ENCODE measurements at places on chromosomes 4 and X.

DNA sequence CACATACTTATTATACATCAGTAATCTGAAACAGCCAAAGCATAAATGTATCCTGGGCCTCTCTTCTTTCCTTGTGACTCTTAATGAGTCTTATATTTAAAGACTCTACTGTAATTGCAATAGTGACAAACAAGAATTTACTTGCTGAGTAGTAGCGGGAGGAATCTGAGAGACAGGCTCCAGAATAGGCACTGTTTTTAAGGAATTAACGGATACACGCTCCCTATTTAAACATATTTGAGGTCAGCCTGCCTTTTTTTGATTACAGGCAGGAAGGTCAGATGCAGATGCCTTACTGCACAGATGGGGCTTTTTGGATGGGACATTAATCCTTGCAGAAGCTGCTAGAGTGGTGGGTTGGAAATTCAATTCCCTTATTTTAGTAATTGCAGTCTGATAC lies 196.3 kb upstream of the ANXA3 start:
- DNase-seq, result no peak

- DNase-seq, result no peak
These were observed 31.6 kb upstream of the KIT start for GRCh38 chr4:54626113-54626512.

DNA sequence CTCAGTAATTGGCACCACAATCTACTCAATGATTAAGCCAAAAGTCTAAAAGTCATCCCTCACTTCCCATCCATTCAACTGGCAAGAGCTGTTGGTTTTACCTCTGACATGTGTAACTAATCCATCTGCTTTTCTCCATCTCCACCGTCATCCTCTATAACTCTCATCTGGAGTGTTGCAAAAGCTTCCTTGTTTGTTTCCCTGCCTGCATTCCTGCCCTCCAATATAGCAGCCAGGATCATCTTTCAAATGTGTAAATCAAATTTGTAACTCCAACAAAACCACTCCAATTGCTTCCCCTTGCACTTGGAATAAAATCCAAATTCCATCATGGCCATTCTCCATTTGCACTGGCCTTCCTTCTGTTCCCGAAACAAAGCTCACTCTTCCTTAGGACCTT lies 4.3 kb upstream of the PLAC8 start:
- DNase-seq, result no peak

DNA sequence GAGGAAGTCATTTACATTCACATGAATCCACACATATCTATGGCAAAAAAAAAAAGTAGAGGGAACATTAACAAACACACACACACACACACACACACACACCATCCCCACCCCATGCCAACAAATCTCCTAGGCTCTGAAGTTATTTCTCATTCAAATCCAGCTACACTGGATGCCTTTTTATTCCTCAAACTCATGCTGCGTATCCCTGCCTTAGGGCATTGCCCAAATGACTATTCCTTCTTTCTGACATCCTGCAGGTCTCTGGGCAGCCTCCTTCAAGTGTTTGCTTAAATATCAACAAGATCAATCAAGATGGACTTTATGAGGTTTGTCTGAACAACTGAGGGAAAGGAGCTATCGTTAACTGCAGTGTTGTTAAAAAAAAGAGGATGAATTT lies 106.5 kb upstream of the FAM9A start:
- no peak for DNase-seq

- no peak for DNase-seq
These were observed 152.1 kb downstream of the FMR1NB start for GRCh38 chrX:148133105-148133725.

- no peak for DNase-seq
These were observed 294.1 kb downstream of the STIM2 start for GRCh38 chr4:27154706-27155105.

DNA sequence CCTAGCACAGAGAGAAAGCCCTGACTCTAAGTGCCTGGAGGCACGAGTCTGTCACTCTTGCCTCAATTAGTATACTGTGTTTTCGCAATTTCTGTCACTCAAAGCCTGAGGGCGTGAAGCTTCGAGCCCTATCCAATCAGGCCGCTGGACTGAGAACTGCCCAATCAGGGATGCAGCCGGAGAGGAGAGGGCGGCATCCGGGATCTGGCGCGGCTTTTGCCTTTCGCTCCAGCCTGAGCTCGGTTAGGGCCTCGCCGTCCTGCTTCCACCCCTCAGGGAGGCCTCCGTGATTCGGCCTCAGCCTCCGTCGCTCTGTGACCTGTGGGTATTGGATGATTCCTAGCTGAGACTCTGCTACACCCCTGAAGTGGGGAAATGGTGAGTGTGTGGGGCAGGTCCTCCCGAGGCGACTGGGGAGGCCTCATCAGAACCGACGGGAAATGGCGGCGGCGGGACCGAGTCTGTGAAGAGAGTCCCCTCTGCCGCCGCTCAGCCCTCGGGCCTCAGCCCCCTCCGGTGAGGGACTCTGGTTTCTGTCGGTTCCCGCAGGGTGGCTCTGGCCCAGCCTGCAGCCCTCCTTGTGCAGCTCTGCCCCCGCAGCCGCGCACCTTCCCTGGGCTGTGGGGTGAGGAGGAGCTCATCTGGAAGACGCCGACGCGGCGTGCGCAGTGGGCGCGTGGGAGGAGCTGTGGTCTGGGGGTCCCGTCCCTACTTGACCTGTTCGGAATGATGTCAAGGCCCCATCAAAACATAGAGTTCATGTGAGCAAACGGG lies 48.5 kb downstream of the ZNF141 start:
- DNase-seq, result no peak

GRCh38 chr4:7332216-7333023 lies 102.3 kb downstream of the PSAPL1 start:
- DNase-seq, result no peak

DNA sequence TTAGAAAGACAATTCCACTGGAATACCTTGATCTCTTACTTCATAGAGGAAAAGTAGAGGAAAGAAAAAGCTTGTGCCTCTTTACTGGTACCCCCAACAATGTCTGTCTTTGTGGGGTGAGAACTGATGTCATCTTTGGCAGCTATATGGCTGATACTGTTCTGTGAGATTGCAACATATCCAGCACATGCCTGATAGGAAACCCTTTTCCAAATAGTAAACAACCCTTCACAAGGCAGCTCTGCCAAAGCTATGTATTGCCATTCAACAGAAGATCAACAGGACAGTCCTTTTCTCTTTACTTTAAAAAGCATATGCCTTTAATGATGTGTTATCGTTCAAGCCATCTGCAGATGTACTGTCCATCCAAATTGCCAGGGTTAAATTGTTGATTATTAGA lies 105.9 kb downstream of the IL1RAPL1 start:
- no peak for DNase-seq

DNA sequence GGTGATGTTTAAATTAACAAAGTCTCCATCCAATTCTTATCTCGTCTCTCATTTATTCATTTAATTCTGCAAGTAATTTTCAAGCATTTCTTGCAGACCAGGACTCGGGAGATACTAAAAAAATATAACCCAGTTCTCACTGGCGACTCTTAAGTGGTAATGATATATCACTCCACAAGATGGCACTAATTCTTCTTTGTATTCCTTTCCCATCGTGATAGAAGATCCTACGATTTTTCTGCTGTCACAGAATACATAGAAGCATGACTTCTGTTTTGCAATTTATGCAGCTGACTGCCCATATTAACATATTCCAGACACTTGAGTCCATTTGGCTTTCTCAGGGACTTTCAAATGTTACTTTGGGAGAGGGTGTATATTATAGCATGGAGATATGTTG lies 64.0 kb upstream of the FGF13 start:
- DNase-seq, result no peak

DNA sequence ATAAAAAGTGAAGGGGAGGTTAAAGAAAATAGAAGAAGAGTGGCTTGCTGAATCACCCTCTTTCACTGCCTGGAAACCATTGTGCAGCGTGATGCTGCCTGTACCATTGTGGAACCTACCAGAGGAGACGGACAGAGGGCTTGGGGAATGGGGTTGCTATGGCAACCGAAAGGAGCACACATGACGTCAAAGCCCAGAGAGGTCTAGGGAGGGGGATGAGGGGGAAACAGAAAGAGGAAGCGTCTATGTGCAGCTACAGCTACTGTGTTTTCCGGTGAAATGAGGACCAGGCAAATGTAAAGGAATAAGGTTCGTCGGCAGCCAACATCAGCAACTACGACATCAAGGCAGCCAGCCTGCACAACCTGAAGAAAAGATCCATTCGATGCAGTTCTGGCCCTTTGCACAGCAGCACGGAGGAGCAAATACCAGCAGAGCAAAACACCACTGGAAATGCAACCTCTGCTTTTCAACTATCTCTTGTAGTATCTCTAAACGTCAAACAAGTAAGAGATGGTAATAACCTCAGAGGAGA lies at the start of gene MAPK10:
TSS of gene MAPK10 (minus strand) at position 110 of the 535 bp plus-strand sequence.
- no peak for DNase-seq

GRCh38 chrX:72554448-72555140 lies 18.0 kb downstream of the HDAC8 start:
- no peak for DNase-seq

DNA sequence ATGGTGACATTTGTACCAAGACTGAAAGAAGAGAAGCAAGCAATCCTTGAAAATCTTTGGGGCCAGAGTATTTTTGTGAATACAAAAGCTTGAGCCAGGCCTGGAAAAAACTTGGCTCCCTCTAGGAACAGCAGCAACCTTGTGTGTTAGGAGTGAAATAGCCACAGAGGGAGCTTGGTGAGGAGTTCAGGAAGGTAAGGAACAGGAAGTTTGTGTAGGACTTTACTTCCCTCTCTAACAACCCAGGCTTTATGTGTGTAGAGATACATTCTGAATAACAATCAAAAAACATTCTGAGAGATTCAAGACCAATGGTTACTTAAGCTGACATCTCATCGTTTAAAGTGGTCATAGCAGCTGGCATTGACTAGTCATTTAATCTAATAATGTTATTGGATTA lies 668.5 kb downstream of the PCDH18 start:
- no peak for DNase-seq

GRCh38 chr4:187849556-187850225 lies 145.9 kb upstream of the ZFP42 start:
- DNase-seq, result no peak

DNA sequence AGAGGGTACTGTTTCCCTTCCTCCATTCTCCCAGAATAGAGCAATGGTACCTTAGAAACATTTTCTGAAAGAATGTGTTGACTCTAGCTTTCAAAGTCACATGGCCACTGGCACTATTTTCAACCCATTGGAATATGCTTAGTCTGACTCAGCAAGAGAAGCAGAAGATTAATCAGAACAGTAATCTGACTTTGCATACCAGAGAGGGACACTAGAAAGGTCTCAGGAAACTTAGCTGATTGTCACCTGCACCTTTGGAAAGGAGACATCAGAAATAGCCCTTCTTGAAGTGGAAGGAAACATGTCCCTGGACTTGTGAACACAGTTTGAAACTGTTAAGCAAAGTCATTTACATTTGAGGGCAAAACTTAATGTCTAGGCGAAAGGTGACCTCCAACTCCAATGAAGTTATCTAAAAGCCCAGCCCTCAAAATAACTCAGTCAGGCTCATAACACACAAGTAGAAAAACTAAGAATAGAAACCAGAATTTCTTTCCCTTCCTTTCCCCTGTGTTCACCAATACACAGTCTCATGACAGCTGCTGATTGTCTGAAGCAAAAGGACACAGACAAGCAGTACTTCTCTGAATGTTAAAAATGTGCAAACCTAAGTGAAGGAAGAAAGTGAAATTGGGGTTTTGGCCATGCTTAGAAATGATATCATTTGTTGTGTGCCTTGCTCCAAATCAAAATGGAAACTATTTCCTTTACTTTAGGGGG lies 270.8 kb downstream of the GRIA3 start:
- DNase-seq, result no peak

GRCh38 chr4:125187226-125188176 lies 127.3 kb upstream of the FAT4 start:
- DNase-seq, result no peak

DNA sequence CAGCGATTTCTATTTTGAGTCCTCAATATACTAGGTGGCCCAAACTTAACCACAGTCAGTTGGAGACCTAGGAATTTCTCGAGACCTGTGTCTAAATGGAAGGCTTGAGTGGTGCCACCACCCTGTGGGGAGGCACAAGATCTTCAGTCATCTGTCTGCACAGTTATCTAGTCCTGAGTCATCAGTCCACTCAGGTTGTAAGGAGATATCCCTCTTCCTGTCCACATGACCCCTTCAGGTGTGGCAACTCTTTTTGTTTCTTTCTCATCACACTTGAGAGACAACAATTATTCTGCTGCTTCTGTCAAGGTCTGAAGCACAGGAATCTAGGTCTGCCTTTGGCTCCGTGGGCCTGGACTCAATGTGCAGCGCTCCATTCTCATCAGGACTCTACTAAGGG lies 64.4 kb upstream of the IBSP start:
- no peak for DNase-seq

- DNase-seq, result no peak
These were observed 1401.6 kb downstream of the ADGRL3 start for GRCh38 chr4:62601737-62602136.

Measured in central memory CD8-positive, alpha-beta T cell (primary cell).